CD4-positive, alpha-beta T cell treated with Interleukin-10 for 1 hour (primary cell): ENCODE measurements at places on chromosomes 11 and 22.

DNA sequence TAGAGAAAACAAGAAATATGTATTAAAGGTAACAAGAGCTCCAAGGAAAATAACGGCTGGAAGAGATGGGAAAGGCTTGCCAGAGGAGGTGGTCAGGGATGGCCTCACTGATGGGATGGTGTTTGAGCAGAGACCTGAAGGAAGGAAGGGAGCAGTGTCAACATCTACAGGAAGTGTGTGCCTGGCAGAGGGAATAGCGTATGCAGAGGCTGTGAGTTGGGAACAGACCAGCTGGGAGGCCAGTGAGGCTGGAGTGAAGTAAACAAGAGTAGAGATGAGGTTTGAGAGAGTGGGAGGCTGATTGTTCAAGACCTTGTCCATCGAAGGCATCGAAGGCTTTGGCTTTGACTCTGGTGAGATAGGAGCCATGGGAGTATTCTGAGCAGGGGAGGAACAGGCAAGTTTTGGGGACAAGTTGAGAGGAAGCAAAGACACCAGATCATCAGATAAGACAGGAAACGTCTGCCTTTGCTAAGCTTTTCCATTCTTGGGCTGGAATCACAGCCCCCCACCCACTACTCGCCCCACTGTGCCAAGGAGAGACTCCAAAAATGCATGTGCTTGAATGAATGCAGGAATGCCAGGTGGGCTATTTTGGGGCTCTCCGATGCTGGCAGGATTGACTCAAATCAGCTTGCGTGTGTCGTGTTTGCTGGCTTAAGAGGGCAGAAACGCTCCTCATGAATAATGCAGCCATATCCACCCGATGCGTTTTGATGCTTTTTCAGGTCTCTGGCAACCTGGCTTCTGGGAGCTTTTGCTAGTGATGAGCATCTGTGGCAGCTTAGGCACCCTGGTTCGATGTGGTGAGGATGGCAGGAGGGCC, 7.2 kb downstream of the SGSM1 start:
- DNase-seq: no peak

- no peak for DNase-seq
Measured at GRCh38 chr11:19242179-19242932, 1.6 kb upstream of the E2F8 start.

GRCh38 chr11:44578279-44578678, 12.8 kb downstream of the CD82 start:
- DNase-seq: no peak

- DNase-seq: no peak
Measured at GRCh38 chr11:111063726-111064517, 181.6 kb upstream of the POU2AF2 start.

GRCh38 chr11:9575260-9576240, 2.1 kb downstream of the WEE1 start:
- DNase-seq: peak; percentile 38

DNA sequence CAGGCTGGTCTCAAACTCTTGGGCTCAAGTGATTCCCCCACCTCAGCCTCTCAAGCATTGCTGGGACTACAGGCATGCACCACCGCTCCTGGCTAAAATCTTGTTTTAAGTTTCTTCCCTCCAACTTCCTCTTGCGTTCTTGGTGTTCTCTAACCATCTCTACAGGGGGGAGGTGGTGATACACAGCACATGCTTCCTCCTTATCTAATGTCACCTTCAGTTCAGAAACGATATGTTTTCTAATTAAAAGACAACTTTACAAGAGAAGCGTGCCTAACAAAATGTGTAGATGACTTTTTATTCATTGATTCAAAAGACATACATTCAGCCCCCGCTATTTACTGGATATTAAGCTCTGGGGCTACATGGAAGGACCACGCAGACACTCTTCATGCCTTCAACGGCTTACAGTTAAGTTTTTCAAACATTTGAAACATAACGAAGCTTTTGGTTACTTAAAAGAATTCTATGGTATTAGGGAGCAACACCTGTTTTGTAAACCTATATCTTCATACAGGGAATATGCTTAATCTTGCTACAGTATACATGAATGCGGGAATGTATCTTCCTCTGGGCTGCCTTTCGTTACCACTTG, 933 bp upstream of the DLAT start:
- peak; percentile 22 for DNase-seq

DNA sequence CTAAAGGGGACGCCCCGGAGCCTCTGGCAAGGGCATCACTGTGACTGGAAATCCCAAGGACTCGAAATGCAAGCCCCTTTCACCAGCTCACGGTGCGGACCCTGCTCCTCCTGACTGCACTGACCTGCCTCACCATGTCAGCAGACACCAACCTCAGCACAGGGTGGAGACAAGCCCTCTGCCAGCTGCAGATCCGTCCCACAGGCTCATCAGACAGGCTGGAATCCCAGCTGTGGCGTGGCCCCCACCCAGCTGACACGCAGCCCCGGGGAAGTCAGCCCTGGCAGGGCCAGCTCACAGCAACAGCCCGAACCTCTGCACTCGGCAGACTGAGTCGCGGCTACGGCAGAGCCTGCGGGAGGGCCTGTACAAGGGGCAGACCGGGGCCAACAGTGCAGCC, 36.8 kb downstream of the BRD1 start:
- no peak for DNase-seq

DNA sequence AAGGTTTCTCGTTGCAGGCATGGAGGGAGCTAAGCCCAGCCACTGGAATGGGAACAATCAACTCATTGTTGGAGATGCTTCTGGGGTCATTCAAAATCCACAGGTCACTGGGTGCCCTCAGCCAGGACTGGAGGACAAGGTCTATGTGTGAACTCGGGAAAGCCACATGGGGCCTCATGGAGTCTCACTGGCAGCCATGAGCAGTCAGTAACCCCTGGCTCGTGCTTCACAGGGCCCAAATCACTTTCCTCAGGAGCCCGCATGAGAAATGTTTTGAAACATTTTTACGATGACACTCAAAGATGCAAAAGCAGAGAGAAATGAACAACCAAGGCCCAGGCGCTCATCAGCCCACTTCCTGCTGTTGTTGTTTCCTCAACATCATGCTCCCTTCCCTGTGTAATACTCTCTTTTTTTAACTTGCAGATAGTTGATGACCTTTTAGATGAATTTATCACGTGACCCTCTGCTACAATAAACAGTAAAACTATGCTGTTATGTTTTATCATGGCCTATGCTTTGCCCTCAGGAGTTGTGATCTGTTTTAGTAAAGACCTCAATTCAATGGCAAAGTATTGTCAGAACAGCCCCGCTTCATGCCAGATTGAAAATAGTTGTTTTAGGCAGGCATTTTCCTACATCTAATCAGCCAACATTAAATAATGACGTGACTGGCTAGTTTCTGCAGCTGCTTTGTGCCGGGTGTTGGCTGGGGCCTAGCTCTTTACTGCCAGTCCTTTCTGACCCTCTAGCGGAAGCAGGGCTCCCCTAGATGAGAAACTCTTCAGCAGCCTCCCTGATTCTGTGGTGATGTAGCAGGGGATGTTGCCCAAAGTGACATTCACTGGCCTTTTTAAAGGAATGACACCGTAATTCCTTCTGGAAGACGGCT, 39.7 kb downstream of the ADAMTS15 start:
- DNase-seq: no peak

- DNase-seq: no peak
Measured at GRCh38 chr11:92929246-92929645, 40.2 kb upstream of the MTNR1B start.

- DNase-seq: no peak
Measured at GRCh38 chr11:100769617-100770016, 82.5 kb downstream of the ARHGAP42 start.

- no peak for DNase-seq
Measured at GRCh38 chr11:11252403-11252802, 100.6 kb downstream of the CSNK2A3 start.

GRCh38 chr11:13595166-13595565, 73.3 kb upstream of the FAR1 start:
- DNase-seq: no peak

DNA sequence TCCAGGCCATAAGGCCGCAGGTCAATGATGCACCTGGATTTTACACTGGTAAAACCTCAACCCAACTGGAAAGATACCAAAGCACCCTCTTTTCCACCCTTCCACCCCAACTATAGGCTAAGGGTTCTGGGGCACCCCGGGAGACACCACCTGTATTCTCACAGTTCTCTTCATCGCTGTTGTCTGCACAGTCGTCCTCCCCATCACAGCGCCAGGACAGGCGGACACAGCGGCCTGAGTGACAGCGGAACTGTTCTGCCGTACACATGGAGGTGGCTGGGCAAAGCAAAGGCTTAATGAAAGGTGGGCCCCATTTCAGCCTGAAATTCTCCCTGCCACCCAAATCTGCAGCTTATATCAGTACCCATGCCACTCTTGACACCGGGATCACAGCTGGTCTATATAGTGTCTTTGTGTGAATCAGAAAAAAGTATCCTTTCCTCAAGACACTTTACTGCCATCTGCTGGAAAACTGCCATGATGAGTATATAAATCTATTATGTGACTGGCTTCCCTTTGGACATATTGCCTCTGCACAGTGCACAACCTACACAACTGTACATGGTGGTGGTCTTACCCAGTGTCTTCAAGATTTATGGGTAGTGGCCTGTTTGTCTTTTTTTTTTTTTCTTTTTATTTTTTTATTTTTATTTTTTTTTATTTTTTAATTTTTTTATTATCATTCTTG, 21.5 kb downstream of the LRP4 start:
- DNase-seq: peak; percentile 28

DNA sequence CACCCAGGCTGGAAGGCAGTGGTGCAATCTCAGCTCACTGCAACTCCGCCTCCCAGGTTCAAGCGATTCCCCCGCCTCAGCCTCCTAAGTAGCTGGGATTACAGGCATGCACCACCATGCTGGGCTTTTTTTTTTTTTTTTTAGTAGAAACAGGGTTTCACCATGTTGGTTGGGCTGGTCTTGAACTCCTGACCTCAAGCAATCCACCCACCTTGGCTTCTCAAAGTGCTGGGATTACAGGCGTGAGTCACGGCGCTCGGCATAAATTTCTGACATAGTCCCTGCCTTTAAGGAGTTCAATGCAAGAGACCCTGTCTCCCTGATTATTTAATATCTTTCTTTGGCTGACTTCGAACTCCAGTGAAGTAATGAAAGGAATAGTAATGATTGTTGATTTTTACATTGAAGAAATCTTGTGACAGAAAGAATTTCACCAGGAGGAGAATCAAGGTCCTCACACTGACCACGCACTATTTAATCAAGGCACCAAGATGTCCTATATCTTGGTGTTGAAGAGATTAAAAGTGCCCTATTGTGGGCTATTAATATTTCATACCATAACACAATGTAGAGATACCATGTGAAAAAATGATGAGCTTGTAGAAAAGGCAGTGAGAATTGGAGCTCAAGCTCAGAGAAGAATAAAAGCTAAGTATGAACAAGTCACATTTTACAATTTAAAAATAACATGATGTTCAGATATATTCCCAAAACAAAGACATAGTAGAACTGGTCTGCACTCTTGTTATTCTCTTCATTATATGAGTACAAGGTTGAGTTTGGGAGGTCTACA, 71.6 kb upstream of the BLID start:
- DNase-seq: no peak

- DNase-seq: no peak
Measured at GRCh38 chr11:102260241-102260640, 57.0 kb upstream of the BIRC3 start.

DNA sequence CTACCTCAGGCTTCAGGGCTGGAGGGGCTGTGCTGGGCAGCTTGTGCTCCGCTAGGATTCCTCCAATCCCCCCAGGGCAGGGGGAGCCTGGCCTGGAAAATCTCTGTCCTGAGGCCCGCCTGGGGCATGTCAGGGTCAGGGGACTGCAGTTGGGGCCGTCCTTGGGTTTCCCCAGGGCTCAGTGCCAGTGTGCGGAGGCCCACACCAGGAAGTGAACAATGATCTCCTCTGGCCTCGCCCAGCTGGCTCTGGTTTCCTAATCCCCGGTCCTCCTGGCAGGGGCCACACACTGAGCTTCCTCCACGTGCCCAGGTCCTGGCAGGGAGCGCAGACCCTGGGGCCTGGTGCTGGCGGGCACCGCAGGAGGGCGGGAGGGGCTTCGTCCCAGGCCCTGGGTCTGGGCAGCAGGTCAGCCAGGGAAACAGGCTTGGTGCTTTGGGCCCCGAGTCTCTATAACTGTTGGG, 1.4 kb upstream of the MUC2 start:
- no peak for DNase-seq

DNA sequence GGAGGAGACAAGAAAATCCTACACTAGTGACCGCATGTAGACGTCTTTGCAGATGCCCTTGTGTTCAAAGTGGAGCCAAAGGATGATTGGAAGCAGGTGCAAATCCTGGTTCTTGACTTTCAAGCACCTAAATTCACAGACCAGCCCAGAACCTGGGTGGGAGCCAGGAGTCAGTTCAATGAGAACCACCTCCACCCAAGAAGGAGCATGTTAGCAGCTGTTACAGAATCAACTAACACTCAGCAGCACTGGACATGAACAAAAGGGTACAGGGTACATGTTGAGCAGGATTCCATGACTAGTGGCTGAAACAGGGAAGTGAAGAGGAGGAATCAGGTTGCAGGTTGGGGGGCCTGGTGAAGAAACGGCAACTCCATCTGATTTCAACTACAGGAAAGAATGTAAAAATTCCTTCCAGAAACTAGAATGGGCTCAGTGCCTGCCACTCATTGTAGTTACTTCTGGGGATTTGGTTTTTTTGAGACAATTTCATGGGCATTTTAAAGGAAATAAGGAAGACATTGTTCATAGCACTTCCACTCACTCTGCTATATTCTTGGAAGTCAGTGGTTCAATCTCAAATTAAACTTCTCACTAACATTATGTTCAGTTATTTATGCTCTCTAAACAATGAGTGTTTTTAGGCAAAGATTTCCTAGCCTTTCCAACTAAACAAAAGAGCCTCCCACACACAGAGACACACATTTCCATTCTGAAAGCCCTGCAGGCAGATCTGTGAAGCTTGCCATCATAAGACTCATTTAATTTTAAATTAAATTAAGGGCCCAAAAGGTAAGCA, 173.3 kb downstream of the CADM1 start:
- no peak for DNase-seq

DNA sequence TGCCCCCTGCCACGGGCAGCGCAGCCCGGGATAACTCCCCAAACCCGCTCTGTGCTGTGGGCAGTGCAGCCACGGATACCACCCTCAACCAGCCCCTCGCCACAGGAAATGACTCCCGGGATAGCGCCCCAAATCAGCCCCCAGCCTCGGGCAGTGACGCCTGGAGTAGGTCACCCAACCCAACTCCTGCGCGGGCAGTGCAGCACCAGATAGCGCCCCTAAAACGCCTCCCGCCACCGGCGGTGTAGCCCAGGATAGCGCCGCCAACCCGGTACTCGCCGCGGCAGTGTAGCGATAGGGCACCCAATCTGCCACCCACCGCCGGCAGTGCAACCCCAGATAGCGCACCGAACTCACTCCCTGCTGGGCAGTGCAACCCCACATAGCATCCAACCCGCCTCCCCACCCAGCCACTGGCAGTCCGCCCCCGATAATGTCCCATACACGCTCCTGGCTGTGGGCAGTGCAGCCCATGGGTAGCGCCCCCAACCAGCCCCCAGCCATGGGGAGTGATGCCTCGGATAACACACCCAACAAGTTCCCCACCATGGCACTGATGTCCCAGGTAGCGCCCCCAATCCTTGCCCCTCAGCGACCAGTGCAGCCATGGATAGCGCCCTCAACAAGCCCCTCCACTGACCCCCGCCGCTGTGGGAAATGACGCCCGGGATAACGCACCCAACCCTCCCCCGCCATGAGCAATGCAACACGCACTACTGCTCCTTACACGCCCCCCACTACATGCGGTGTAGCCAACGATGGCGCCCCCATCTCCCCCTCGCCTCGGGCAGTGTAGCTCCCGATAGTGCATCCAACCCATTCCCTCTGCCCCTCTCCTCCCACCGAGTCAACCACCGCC, 1.5 kb downstream of the RFPL2 start:
- no peak for DNase-seq
